Epithelial cell of prostate (primary cell): ENCODE measurements at places on chromosomes 11 and 22.

GRCh38 chr11:76806608-76807205 lies 23.6 kb downstream of the TSKU start:
- DNase-seq, result no peak

GRCh38 chr11:61887839-61888494 lies 3.4 kb downstream of the FADS3 start:
- peak; percentile 41 for DNase-seq

GRCh38 chr22:23220485-23221350 lies 40.4 kb downstream of the BCR start:
- no peak for DNase-seq

DNA sequence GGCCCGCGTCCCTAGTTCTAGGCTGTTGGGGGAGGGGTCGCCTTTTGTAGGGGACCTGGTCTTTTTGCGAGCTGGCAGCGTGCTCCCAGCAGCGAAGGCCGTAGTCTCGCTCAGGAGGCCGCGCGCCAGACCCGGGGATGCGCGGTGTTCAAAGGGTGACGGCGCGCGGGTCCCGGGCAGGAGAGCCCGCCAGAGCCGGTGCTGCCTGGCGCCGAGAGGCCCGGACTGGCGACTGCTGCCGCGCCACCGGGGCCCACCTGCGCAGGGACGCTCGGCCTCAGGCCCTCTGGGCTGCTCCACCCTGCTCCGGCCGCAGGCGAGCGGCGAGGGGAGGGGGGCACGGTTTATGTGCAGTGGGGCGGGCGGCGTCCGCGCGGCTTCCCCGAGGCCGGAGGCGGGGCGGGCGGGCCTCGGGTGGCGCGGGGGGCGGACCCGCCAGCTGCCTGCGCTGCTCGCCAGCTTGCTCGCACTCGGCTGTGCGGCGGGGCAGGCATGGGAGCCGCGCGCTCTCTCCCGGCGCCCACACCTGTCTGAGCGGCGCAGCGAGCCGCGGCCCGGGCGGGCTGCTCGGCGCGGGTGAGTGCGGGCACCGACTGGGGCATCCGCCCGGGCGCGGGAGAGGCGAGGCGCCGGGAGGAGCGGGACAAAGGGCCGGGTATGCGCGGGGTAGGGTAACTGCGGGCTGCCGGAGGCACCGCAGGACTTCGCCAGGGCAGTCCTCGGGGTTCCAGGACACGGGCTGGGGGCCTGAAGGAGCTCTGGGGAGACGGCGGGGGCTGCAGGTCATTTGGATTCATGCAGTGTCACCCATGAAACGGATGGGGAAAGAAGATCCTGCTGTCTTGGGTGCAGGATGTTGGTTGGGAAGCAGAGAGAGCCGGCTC lies at the start of gene PRSS23:
Gene PRSS23, plus strand, starts transcription at position 467 of the 884 bp plus-strand sequence. CDS start 7,102 bp downstream, outside the sequence.
- no peak for DNase-seq

- no peak for DNase-seq
These were observed 829.0 kb upstream of the API5 start for GRCh38 chr11:42482822-42483221.

DNA sequence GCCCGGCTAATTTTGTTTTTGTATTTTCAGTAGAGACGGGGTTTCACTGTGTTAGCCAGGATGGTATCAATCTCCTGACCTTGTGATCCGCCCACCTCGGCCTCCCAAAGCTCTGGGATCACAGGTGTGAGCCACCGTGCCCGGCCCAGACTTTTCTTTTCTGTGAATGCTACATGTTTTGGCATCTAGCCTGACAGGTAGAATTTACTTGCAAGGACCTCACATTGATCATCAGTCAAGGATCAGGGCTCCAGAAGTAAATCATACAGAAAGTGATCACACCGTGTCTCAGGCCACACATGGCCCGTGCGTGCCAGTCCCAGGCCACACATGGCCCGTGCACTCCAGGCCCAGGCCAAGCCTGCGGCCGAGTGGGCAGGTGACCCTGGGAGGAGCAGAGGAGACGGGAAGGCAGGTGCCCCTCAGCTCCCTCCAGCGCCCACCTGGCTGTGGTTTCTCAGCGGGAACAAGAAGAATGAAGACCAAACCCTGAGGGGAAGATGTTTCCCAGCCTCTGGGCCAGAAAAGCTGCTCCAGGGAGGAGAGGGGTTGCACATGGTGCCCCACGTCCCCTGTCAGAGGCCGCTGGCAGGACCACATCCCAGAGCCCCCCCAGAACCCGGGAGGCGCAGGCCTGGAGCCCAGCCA lies 76.2 kb downstream of the BRD1 start:
- no peak for DNase-seq

- no peak for DNase-seq
These were observed 112.0 kb downstream of the CHST1 start for GRCh38 chr11:45553383-45553936.

GRCh38 chr11:93113824-93114223 lies 84.0 kb downstream of the SLC36A4 start:
- DNase-seq, result no peak

DNA sequence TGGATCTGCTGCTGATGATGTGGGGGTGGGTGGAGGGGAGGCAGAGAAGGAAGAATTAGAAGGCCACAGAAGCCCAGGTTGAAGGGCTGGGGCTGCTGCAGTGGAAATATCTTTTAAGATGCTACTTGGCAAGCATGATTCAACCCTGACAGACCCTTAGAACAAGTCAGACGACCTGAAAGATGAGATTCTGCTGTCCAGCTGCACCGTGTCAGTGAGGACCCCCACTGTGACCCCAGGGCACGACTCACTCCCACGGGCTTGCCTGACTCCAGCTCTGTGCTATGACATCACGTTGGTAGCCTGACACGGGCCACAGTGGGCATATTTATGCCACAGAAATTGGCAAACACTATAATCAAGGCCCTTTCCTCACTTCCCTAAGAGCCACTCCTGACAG lies 36.0 kb downstream of the LRFN4 start:
- no peak for DNase-seq

DNA sequence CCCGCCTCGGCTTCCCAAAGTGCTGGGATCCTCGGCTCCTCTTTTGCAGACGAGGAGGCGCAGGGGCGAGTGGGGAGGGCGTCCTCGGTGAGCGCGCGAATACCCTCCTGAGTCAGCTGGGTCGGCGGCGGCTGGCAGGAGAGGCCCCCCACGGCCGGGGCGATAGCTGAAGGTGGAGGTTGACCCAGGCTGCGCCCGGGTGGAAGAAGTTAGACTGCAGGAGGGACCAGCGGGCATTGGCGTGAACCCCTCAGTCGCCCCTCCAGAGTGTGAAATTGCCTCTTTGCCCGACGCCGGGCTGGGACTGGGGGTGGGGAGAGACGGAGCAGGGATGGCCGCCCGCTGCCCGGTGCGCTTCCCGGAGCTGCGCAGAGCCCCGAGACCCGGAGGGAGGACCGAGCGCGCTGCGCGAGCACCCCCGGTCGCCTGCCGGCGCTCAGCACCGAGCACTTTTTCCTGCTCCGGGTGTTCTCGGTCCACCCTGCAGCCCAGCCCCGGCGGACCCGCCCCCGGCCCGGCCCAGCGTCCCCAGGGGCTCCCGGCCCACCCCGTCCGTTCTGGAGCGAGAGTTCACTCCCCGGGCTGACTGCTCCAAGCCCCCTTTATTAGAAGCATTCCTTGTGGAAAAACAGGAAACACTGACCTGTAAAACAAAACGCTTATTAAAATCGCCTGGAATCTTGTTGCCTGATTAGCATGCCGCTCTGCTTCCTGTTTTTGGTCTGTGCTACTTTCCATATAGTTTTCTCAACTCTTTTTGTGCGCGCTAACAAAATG lies 13.7 kb upstream of the CPT1A start:
- DNase-seq, result no peak

GRCh38 chr11:76207642-76208401 lies 1.5 kb upstream of the WNT11 start:
- DNase-seq, result no peak

GRCh38 chr11:61009392-61010275 lies 38.2 kb downstream of the CD6 start:
- no peak for DNase-seq

DNA sequence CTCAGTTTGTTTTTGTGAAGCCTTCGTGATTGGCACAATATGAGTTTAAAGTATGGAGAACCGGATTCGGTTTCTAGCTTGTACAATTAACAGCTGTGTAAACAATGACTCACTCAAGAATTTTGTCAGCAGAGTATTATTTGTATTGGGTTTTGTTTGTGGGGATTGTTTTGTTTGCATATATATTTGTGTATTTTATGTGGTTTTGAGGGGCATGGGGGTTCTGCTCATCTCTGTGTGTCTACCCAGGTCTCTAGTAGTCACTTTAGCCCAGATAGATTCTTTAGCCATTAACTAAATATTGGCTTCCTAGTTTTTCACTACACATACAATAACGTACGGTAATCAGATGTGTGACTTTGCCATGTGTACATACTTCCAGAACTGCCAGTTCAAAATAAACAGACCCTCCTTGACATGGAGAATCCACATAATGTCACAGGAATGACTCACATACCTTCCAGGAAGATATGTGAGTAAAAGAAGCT lies 7.5 kb upstream of the MS4A7 start:
- peak; percentile 50 for DNase-seq

DNA sequence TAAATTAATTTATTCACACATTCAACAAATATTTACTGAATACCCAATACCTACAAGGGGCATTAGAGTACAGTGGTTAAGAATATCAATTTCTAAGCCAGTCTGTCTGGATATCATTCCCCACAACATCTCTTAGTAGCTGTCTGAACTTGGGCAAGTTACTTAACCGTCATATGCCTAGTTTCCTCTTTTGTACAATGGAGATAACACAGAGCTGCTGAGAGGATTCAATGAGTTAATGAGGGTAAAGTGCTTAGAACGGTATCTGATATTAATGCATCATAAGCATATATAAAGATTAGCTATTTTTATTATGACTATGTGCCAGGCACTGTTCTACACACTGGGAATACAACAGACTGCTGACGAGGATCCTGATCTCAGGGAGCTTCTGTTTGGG lies 116.4 kb downstream of the APOL5 start:
- no peak for DNase-seq

- no peak for DNase-seq
These were observed 13.2 kb downstream of the NAA40 start for GRCh38 chr11:63951779-63952536.

DNA sequence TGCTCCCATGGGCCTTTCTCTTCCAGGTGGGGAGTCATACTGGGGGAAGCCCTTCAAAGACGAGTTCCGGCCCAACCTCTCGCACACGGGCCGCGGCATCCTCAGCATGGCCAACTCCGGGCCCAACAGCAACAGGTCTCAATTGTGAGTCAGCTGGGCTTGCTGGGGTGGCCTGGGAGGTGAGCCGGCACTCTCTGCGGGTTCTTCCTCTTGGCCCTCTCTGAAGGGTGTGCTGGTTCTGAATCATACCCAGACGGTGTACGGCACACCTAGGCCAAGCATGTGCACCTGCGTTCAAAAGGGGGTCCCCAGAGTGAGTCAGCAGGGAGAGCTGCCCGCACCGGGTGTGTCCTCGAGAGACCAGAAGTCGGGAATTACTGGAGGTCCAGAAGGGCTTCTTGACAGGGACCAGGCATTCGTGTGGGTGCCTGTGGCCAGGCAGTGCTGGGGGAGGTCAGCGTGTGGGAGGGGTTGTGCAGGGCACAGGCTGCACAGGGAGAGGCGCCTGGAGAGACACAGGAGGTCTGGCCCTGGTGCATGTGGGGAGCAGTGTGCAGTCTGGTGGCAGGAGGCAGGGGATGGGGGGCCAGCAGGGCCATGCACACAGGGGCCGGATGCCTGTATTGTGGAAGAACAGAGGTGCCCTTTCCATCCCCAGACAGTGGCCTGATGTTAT lies 23.0 kb downstream of the PPIL2 start:
- DNase-seq, result no peak

- no peak for DNase-seq
These were observed 97.2 kb downstream of the FBXO7 start for GRCh38 chr22:32571761-32572160.

GRCh38 chr11:10450462-10451425 lies 4.3 kb upstream of the AMPD3 start:
- no peak for DNase-seq

GRCh38 chr11:111829185-111829968 lies 42.0 kb downstream of the ALG9 start:
- DNase-seq, result no peak

DNA sequence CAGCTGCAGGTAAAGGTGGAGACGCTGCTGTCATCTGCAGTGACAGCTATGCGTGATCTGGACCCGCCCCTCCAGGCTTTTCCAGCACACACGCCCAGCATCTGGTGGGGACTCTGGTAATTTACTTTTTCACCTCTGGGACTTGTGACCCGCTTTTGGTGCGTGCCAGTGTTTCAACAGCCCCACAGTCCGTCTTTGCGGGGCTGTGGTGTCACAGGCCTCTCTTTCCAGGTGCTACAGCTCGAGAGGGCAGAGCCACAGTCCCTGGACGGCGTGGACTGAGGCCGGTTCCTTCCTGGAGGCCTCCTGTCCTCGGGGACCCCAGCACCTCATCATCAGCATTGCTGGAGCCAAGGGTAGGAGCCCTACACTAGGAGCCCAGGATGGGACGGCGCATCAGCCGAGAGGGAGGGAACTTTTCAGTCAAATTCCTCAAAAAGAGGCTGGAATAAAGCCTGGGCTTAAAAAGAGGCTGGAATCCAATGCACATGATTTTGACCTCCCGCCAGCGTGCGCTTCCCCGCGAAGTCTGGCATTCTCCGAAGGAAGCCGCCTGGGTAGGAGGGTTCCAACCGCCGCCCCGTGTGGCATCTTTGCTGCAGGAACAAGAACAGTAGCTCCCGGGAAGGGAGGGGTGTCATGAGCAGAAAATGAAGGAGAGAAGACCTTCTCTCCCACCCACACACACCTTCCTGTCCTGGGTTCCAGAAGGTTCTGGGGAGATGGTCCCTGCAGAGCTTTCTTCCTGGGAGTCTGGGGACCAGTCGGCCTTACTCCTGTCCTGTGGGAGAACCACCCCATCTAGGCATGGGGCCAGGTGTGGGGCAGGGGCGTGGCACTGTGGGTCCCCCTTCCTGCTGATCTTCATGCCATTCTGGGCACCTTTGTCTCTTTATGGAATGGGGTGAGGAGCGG lies 25.7 kb upstream of the KRTAP5-7 start:
- DNase-seq, result no peak
